ENCODE measurements at places on chromosomes 4 and X.

DNA sequence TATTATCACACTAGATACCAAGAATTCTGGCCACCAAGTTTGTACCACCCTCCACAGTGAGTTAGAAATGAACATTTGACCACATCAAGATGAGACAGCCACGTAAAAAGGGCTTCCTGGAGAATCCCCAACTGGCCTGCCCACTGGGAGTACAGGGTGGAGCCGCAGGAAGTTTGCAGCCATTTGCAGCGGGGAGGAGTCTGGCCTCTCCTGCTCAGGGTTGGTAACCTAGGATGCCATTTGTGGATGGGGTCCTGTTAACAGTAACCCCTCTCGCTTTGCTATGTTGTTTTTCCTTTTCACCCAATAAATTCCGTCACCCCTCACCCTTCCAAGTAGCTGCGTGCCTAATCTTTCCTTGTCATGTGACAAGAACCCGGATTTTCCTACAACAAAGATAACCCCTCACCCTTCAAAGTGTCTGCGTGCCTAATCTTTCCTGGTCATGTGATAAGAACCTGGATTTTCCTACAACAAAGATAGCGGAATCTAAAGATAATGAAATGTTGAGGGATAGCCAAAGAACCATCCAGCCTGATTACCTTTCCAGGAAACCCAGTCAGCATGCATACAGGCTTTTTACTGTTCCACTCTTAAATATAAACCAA, 245.4 kb downstream of the NAF1 start:
- no peak for DNase-seq

DNA sequence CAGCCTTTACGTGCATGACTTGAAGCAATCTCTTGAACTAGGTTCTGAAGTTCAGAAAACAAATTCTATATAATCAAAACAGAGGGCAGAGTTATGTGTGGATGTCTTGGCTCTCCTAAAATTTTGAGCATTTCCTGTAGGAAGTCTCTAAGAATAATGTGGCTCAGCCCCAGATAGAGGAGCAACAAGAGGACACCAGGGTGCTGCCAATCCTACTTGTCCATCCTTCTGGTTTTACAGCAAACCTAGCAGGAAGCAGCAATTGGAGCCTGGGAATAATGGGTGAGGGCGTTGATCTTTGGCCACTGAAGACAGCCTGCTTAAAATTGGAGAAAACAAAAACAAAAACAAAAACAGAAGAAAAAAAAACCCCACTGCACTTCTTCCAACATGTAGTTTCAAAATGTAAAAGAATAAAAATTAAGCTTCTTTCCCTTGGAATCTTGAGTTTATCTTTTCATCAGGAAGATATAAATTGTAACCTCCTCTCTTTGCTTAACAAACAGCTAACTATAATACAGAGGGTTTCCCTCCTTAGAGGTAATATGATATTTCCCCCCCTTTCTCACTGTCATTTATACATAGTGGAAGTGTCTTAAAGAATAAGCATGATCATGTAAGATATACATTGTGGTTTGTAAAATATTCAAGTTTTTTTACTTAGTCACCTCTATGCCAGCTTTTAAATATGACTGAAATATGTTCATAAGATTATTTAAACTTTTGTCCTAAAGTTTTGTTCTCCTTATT, 130.6 kb downstream of the FBXO8 start:
- DNase-seq, result no peak

GRCh38 chr4:36353998-36354397, 72.6 kb downstream of the DTHD1 start:
- DNase-seq, result no peak

GRCh38 chr4:151646322-151646721, 114.5 kb downstream of the GATB start:
- no peak for DNase-seq

DNA sequence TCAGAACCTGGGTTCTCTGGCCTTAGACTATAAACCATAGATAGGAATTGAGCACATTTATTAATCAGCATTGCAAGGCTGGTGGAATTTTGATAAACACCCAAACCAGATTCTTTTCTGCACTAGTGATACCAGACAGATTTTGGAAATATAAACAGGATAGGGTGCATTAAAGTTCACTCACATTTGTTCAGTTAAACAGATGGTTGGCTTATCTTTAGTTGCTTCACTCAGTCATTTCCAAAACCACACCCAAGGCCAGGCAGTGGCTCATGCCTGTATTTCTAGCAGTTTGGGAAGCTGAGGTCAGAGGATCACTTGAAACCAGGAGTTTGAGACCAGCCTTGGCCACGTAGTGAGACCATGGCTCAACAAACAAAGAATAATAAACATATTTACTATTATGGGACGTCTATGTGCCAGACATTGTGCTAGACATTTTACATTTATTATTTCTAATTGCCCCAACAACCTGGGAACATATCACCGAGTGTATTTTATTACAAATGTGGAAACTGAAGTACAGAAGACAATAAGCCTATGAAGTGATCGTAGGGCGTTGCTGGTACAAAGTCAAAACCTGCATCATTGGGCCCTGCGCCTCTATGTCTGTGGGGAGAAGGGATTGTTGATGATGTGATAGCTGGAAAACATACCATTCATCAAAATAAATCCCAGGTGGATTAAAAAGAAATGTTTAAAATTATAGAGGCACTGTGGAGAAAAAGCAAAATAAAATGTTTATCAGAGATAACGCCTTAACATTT, 15.0 kb downstream of the ADD1 start:
- DNase-seq, result no peak

GRCh38 chr4:27861802-27862201, 1001.2 kb downstream of the STIM2 start:
- no peak for DNase-seq

DNA sequence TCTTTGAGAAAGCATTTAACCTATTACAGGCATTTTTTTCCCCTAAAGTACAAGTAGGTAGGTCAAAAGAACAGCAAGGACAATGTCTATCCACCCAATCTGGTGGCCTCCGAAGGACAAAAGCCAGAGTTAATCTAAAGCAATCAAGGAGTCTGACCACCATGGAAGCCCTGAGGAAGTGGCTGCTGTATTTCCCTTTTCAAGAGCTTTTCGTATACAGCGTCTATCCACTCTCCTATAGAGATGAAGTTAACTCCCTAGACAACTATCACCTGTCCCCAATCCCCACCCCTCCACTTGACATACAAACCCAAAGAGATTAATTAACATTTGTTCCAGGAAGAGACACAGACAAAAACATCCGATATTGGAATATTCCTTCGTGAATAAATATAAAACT, 85.5 kb downstream of the SNCA start:
- DNase-seq, result no peak

DNA sequence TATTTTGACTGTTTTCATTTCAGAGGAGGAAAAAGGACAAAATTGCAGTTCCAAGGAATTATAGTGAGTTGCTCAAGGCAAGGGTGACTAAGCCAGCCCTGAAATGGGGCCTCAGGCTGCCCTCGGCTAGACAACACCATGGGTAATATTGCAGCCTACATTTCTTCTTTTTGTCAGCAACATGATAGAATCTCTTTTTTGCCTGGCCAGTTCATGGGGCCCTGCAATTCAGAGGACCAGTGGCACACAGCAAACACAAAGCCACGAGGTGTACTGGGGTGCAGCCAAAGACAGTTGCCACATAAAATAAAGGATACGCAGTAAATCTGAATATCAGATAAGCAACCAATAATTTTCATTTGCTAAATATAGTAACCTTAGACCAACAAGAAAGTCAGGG, 41.8 kb downstream of the RBM47 start:
- DNase-seq, result no peak
